ENCODE measurements at places on chromosomes 7 and 10. TPM values are rescaled to one million over a fixed set of nuclear protein-coding genes. Genes with fewer than 3 reads are reported as not detected.

GRCh38 chr10:77695186-77695585 is 57.6 kb upstream of the KCNMA1 start:
- DNase-seq, result no peak

DNA sequence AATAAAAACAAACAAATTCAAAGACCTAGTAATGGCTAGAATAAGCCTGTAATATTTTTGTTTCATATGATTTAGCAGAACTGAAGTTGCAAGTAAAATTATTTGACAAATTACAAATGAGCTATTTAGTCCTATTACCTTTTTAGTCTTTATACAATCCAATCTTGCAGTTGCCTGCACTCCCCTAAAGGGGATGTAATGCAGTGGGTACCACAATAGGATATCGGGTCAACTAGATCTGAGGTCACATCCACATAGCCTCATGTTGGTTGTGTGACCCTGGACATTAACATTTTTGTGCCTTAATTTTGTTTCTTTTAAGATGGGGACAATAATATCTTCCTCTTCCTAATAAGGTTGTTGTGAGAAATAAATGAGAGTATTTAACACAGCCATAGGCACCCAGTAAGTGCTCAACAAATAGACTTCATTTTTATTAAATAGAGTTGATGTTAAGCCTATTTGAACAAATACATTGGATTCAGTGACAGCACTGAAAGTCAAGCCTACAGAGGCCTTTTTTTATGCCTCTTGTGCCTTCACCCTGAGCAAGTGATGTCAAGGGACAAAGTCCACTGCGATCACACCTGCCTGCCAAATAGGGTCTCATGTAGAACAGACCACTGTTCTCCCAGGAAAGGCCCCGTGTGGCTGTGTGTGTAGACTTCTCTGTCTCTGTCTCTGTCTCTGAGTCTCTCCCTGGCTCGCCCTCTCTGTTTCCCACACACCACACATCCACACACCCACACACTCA is 124.8 kb downstream of the EVX1 start:
- DNase-seq, result no peak

- no peak for DNase-seq
Observed at GRCh38 chr10:100325158-100325557, 4.9 kb downstream of the PKD2L1 start.

Gene LIPM
- 0.82 TPM for total RNA-seq

DNA sequence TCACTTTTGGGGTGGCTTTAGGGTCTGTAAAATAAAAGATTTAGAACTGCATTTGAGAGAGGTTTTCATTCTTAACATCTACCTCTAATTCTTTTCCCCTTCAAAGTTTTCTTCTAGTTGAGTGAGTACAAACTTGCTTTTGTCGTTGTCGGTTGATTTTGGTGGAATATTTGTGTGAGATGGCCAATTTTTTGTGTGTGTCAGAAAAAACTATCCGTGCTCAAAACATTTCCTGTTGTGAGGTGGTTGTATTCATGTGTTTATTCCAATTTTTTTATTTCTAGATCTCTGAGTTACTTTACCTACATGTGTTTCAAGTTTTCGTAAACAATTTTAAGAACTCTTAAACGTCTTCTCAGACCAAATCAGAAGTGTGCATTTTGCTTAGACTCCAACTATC is 1.6 kb downstream of the AHR start:
- no peak for DNase-seq

Gene ZFAND2A
- 16.6 TPM for total RNA-seq

GRCh38 chr10:6348096-6348874 is 145.6 kb downstream of the PFKFB3 start:
- DNase-seq, result no peak

Gene JCAD
- total RNA-seq, result 27.9 TPM

Gene METTL2B
- 13.5 TPM for total RNA-seq

Gene CYP2C19
- not detected for total RNA-seq

GRCh38 chr7:2715341-2716231 is 27.6 kb downstream of the AMZ1 start:
- no peak for DNase-seq

Data from fibroblast of the aortic adventitia (primary cell).